ENCODE measurements at places on chromosomes 6 and 20.

- no peak for DNase-seq
These were observed 69.1 kb downstream of the LCA5 start for GRCh38 chr6:79468116-79468515.

GRCh38 chr20:15447549-15447948, 1110.1 kb upstream of the FLRT3 start:
- no peak for DNase-seq

DNA sequence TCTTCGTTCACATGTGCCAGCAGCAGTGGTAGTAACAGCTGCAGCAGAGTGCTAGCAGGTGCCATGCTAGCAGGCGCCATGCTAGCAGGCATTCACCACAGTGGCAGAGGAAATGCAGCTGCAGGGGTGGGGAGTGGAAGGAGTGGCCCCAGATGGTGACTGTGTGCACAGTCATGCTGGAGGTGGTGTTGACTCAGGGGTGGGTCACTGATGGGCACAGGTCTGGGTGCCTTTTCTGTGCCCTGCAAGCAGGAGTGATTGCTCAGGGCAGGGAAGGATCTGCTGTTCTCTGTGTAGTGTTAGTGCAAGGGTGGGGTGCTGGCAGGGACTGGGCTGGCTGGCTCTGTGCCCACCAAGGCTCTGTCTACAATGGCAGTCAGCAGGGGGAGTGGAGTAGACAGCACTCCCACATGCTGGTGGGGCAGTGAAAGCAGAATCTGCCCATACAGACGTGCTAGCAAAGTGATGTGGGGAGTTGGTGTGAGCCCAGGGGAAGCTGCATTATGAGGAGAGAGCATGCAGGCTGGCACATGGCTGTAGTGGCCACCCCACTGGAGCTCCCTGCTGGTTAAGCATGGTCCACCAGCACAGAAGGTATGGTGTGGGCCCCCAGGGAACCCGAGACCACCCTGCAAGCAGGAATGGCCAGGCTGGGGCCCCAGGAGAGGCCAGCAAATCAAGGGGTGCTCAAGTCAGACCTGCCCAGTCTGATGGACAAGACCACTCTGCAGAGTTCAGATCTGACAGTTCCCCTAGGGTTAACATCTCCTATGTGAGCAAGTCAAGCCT, 11.4 kb upstream of the TSPYL4 start:
- no peak for DNase-seq

- DNase-seq, result no peak
These were observed 39.0 kb downstream of the SLC23A2 start for GRCh38 chr20:4962241-4962855.

GRCh38 chr6:14068133-14068532, 49.4 kb upstream of the CD83 start:
- no peak for DNase-seq

GRCh38 chr6:144283646-144284477, 1.3 kb upstream of the UTRN start:
- DNase-seq, result no peak

GRCh38 chr6:35327349-35328027, 14.9 kb upstream of the PPARD start:
- DNase-seq, result peak; percentile 43

DNA sequence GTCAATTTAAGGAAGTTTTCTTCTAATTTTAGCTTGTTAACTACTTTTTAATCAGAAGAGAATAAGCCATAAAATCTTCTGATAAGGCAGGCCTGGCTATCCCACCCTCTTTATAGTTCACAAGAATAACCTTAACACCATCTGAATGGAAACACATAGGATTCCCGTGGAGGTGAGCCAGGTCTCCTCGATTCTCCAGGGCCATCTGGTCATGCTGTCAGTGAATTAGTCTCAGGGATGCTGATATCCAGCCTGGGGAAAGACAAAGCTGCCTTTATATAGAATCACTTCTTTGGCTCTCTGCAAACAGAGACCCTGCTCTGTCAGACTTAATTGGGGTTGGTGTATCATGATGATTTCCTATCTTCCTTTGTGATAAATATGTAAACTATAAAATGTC, 30.1 kb upstream of the TAGAP start:
- DNase-seq, result no peak

GRCh38 chr20:21235484-21236445, 67.4 kb upstream of the XRN2 start:
- peak; percentile 27 for DNase-seq

GRCh38 chr20:62887152-62887859, 25.7 kb upstream of the TCFL5 start:
- DNase-seq, result no peak

- peak; percentile 44 for DNase-seq
These were observed 26.2 kb downstream of the ARHGAP18 start for GRCh38 chr6:129683601-129684322.

DNA sequence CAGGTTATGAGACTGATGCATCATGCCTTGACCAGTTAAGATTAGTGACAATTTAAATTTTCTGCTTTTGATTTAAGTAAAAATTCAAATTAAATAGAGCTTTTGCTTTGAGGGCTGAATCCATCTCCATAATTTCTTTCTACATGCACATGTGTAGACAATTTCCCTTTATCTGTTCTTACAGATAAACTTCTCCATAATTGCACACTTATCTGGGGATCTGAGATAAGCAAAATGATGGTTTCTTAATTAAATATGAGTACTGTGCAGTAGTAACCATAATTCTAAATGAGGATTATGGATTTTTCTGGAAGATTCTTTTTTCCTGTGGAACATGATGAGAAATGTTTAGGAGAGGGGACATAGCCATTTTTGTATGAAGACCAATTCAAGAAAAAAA, 44.7 kb downstream of the ZFAND3 start:
- DNase-seq, result no peak

DNA sequence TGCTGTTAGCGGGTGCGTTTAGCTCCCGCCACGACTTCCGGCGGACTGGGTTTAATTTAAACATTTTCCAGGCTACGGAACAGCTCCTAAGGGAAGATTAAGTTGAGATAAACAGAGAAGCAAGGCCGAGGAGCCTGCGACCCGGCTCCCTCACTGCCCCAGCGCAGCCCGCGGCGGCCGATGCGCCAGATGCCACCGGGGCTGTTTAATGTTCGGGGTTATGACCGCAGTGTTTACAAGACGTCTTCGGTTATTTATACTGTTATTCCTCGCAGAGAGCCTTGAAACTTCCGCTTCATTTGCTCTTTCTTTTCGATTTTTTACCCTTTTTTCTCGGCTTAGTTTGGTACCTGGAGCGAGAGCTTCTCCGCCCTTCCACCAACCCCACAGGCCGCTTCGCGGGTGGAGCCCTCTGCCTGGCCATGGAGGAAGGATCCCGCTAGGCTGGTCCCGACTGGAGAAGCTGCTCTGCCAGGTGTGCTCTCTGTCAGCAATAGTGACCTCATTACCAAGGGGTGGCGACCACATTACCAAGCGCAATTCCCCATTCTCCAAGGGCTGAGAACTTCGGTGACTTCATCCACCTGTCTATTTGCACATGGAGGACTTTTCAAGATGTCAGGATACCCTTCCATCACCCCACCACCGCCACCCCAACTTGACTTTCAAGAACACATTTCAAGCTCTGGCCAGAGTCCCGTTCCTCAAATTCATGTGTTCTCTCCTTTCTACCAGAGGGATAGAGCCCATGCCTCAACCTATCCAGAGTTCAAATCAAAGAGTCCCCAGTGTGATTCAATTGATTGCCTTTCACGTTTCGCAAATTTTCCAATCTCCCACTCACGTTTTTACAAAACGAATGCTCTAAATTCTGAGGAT, 4.1 kb downstream of the TCF21 start:
- DNase-seq, result no peak

DNA sequence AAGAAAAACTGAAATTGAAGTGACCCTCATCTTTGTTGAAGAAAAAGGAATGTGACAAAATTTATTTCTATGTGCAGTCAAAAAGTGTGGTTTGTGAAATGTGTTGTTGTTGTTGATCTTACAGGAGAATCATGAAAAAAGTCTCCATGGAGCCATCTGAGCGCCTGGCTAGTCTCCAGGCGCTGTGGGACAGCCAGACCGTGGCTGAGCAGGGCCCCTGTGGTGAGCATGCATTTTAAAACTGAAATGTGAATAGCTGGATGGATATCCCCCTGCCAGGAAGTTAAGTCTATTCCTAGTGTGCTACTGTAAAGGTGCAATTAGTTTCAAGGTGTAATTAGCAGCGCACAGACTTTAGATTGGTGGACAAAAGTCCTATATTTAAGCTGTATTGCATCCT, 170.6 kb downstream of the CARMIL1 start:
- no peak for DNase-seq

DNA sequence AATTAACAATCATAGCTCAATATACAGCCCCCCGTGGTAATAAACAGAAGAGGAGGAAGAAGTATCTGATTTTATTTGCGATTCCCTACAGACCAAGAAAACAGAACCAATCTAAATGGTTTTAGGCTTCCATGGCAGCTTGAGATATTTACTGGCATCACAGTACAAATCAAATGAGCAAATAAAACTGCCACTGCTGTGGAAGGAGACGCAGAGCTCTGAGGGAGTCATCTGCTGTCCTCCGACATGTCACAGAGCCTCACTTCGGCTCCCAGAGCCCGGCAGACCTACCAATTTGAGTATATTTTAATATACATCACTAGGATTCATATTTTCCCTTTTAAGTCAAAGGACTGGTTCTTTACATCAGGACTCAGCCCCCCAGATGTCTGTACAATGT, 145.2 kb upstream of the KCNQ5 start:
- no peak for DNase-seq

DNA sequence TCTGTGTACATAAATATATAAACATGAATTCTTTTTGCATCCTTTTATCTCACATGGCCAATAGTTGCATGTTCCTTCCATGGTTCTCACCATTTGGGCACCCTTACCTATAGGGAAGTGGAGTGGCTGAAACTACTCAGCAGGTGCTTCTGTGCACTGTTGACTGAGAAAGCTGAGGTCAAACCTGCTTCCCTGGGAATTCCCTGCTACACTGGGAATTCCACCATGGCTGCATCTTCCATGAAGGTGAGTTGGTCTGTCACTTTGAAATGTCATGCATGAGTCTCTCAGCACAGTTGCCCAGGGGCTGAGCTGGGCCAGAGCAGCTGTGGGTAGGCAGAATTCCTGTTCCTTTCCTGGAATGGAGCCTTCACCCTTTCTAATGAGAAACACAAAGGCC, 193.8 kb upstream of the PRSS16 start:
- DNase-seq, result no peak

GRCh38 chr20:57881466-57882385, 171.9 kb upstream of the PMEPA1 start:
- no peak for DNase-seq

DNA sequence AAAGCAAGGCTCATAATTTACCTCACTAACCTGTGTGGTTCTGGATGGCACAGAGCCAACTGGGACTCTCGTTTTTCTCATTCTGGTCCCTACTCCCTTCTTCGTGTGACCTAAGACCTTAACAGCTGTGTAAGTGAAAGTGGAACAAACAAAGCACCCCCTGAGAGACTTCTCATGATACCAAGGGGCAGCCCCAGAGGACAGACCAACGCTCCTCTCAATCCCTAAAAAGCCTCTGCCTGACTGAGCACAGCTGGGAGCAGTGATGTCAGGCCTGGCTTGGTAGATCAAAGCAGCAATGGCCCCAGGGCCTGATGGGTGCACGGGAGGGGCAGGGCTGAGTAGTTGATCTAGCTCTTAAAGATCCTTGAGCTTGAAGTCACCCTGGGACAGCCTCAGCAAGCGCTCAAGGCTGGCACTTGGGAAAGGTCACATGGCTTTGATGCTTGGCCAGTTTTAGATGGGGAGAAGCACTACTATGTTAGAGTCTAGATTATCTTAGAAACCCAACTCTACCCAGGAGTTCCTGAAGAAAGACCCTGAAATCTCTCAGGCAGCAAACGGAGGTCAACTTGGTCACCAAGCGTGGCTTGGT, 16.2 kb upstream of the TGM2 start:
- no peak for DNase-seq

- DNase-seq, result no peak
These were observed 479.0 kb upstream of the CITED2 start for GRCh38 chr6:139853302-139853992.

DNA sequence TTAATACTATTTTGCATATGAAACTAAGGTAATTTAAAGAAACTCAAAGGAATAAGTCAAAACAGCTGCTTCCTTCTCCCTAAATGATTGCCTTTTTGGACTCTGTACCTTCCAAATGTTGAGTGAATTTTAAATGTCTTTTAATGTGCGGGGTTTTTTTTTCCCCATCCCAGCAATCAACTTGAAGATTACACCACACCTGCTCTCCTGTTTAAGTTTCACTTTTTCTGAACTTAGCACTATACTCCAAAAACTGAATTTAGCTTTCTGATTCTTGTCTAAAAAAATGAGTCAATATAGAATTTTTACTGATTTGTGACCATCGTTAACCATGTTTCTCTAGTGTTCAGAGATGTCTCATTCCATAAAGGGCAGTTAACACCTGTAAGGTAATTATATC, 220.8 kb upstream of the THEMIS start:
- no peak for DNase-seq

DNA sequence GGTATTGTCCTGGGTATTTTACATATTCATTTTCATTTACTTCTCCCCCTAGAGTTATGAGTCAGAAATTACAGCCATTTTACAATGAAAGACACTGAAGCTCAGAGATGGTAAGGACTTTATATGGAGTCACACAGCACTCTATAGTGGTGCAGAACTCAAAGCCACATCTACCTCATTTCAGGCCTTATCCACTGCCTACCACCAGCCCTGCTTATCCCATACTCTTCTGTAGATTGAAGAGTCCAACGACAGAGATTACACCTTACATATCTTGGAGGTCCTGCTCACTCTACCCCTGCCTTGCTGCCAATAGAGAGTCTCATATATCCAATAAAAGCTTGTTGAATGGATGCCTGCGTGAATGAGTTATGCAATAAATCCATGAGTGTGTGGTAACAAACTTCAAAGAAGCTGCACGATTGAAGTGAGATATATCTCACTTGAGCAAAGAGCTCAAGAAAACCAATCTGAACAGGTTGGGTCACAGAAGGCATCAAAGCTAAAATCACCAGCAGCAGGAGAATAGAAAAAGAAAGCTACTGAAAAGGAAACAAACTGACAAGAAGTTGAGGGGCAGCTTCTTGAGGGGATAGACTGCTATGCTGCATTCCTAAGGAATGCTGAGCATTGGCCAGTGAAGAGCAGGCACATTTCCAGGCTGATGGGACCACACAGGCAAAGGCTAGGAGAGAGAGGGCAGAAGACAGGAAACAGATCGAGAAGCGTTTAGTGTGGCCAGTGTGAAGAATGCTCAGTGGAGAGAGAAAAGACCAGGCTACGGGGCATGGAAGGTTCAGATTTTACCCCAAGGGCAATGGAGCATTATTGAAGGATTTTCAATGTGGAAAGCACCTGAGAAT, 585.6 kb downstream of the DHX35 start:
- DNase-seq, result no peak

- no peak for DNase-seq
These were observed 370.2 kb downstream of the UTRN start for GRCh38 chr6:144655376-144655775.

GRCh38 chr6:157952861-157953351, 28.8 kb upstream of the SYNJ2 start:
- DNase-seq, result no peak

Data from stimulated activated CD8-positive, alpha-beta memory T cell treated with anti-CD3 and anti-CD28 coated beads, Interleukin-2, amount 100 ng/mL, for 1 hour (primary cell).